ENCODE measurements at places on chromosomes 4 and X.

DNA sequence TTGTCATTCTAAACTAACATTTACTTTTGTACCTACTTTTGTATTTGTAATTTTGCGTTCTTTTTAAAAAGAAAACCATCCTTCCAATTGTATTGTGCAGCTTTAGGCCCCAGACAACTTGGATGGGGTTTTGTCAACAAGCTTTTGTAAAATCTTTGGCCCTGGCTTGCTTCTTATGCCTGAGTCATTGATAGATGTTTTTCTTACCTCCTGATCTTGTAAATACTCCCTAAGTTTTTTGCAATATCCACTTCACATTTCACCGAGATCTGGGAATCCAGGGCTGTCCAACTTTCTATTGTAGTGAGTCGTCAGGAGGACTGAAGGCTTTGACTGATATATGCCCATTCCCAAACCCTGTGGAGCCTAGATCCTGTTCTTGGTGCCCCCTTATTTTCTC, 126.9 kb upstream of the GUCY1A1 start:
- no peak for DNase-seq

DNA sequence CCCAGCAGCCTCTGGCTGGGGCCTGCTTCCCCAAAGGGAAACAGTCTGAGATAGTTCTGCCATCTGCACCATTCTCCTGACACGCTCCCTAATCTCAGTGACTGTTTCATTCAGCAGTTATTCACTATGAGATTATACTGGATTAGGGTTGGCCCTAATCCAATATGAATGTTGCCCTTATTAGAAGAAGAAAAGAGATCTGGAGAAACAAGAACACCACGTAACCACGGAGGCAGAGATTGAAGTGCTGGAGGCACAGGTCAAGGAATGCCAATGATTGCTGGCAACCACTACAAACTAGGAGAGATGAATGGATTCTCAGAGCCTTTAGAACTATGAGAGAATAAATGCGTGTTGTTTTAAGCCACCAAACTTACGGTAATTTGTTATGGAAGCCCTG, 7.4 kb downstream of the ACOX3 start:
- DNase-seq, result no peak

- DNase-seq, result no peak
Measured at GRCh38 chr4:147938496-147938895, 206.6 kb downstream of the ARHGAP10 start.

DNA sequence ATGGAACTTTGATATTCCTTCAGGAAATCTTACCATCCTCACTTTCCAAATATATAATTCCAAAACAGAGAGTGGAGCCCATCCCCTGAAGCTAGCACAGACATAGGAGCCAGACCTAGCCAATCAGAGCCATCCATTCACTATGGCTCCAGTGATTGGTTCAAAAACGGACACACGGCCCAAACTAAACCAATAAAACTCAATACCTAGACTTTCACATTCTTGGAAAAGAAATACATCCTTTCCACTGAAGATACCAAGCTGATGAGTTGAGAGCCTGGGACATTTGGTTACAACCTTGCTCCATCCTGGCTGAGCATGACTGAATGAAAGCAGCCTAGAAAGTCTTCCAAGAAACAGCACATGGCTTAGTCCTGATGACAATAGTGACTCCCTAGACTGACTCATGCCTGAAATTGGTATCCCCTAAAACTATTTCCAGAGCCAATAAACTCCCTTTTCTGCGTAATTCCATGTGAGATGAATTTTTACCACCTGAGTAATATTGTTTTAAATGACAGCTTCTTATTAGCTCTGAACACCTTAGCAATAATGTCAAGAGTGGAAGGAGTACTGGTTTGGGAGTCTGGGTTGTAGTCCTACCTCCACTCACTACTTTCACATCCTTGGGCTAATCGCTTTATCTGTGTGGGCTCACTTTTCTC, 189.6 kb upstream of the LNX1 start:
- DNase-seq, result no peak

- DNase-seq, result no peak
Measured at GRCh38 chrX:139211568-139212182, 318.9 kb upstream of the F9 start.

- no peak for DNase-seq
Measured at GRCh38 chr4:44662623-44663005, 11.2 kb upstream of the YIPF7 start.

DNA sequence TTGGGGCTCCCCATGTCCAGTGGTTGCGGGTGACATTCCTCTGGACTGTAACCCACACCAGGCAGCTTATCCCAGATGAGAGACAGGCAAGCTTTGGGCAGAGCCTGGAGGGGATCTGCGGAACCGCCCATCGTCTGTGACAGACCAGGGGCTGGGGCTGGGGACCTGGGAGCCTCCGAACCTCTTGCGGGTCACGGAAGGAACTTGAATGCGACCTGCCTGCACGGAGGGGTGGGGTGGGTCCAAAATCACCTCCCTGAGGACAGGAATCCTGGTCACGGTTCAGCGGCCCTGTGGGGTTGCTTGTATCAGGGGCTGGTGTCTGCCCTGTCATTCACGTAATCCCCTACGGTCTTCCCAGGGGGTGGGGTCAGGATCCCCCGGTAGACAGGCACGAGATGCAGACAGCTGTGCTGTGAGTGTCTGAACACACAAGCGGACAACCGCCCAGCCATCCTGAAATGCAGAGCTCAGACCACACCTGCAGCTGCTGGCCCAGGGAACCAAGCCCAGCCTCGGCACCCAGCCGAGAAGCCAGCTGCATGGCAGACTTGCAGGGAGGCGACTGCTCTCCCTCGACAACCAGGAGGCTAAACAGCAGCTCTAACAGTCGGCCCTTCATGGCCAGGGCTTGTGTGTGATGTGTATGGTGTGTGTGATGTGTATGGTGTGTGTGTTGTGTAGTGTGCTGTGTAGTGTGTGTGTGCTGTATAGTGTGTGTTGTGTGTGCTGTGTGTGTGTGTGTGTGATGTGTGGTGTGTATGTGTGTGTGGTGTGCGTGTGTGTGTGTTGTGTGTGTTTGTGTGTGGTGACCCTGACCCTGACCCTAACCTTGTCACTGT, 105.9 kb upstream of the ADRA2C start:
- DNase-seq, result no peak
